ENCODE measurements at places on chromosomes 11 and 22. TPM values are rescaled to one million over a fixed set of nuclear protein-coding genes. Genes with fewer than 3 reads are reported as not detected.
A peak's percentile ranks its signal among the peaks of the same experiment; 100 is the strongest.

SBF1 gene
- 46.6 TPM for total RNA-seq

DNA sequence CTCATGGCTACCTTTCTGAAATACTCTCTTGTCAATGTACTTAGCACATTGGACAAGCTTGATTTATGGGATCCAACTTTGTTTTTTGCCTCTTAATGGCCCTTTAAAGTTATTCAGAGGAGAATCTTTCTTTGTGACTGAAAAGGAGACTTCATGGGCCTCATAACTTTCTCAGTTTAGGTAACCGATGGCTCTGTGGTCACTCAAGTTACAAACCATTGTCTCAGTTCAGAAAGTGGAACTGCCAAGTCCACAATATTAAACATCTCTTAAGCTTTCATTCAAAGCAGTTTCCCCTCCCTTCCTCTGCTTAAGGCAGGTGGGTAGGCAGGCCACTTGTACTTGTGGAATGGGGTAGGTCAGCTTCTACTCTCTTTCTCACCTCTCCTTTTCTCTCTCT, 12.3 kb upstream of the ARL14EP start:
- DNase-seq: no peak

CCDC179 gene
- not detected for total RNA-seq

POU2F3 gene
- total RNA-seq: not detected

FOLR2 gene
- 27.1 TPM for total RNA-seq

IGHMBP2 gene
- total RNA-seq: 13.5 TPM

MRPL17 gene
- 46.5 TPM for total RNA-seq

GRCh38 chr11:12482839-12483238, 105.5 kb downstream of the PARVA start:
- DNase-seq: peak; percentile 54

GRCh38 chr11:1230121-1230455, 7.2 kb downstream of the MUC5B start:
- DNase-seq: peak; percentile 31

DNA sequence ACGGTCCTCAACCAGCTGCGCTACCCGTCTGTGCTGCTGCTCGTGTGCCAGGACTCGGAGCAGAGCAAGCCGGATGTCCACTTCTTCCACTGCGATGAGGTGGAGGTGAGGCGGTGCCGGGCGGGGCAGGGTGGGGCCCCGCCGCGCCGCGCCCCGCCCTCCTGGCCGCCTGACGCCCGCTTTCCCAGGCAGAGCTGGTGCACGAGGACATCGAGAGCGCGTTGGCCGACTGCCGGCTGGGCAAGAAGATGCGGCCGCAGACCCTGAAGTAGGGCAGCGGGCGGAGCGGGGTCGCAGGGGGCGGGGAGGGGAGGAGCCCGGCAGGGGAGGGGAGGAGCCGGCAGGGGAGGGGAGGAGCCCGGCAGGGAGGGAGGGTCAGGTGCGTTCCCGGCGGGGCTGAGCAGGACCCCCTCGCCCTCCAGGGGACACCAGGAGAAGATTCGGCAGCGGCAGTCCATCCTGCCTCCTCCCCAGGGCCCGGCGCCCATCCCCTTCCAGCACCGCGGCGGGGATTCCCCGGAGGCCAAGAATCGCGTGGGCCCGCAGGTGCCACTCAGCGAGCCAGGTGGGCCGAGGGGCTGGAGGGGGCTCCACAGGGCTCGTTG, 14.7 kb downstream of the EPS8L2 start:
- DNase-seq: no peak

RAG2 gene
- not detected for total RNA-seq

DNA sequence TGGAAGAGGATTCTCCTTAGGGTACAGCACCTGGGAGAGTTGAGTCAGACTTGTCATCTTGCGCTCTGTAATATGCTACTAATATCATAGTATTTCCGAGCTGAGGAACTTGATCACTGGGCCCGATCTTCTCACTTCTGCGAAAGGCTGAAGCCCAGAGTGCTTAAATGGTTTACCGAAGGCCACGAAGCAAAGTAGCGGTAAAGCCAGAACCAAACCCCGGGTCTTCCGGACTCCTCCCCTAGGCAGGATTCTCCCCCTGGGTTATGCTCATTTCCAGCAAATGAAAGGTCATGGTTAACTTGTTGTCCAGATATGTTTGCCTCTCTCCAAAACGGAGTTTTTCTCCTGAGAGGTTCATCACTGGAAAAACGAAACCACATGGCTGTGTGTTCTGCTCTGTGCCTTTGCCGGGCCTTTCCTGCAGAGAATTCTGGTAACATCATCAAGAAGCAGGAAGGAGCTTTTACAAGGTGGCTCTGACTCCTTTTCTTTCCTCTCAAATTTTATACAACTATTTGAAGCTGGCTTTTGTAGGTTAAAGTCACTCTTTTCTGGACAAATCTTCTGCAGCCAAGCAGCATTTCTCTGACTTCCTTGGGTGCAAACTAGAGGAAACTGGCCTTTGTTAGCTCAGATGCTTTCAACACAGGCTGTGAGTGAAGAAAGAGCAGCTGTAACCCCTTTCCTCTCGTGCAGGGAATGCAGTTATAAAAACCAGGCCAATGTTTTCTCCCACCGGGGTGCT, 35.5 kb downstream of the UBASH3B start:
- DNase-seq: no peak

GRCh38 chr11:86990031-86990430, 34.8 kb upstream of the FZD4 start:
- no peak for DNase-seq

DNA sequence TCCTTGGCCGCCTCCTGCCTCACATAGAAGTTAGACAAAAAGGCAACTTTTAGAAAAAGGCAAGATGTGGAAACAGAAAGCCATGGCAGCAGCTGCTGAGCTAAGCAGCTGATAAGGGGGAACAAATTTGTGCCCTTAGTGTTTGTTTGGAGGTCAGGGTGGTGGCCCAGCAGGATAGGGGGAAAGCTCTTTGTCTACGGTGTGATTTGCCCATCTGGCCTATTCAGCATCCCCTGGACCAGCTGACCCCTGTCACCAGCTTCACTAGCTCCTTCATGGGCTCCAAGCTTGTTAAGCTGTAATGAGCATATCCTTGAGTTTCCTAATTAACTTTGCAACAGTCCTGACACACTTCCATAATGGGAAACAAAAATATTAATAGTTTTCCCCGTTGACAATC, 5.9 kb upstream of the ME3 start:
- no peak for DNase-seq

DNA sequence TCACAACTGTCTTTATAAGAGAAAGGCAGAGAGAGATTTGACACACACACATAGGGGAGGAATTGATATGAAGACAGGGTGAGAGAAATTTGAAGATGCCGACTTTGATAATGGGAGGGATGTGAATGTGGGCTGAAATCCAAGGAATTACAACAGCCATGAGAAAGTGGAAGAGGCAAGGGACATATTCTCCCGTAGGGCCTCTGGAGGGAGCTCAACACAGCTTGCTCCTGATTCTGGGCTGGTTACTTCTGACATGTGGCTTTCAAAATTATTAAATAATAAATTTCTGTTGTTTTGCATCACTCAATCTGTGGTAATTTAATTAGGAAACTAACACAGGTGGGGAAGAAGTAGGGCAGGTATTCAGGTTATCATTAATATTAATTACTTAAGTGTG, 282.9 kb downstream of the LUZP2 start:
- DNase-seq: no peak

DNA sequence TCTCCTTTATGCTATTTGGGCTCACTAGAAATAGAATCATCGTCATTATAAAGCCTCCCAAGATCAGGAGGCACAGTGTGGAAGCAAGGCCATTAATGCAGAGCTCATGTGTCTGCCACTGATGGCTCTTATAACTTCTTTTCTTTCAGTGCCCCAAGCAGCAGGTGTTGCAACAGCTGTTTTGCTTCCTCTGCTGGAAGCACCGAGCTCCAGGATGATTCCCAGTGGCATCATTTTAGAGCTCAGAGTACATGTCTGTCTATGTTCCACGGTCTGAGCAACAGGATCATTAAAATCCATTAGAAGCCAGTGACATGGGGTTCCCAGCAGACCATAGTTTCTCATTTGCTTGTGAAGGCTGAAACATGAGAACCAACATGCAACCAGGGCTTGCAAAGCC, 803.0 kb upstream of the FAT3 start:
- no peak for DNase-seq

EP300 gene
- total RNA-seq: 24.2 TPM

DNA sequence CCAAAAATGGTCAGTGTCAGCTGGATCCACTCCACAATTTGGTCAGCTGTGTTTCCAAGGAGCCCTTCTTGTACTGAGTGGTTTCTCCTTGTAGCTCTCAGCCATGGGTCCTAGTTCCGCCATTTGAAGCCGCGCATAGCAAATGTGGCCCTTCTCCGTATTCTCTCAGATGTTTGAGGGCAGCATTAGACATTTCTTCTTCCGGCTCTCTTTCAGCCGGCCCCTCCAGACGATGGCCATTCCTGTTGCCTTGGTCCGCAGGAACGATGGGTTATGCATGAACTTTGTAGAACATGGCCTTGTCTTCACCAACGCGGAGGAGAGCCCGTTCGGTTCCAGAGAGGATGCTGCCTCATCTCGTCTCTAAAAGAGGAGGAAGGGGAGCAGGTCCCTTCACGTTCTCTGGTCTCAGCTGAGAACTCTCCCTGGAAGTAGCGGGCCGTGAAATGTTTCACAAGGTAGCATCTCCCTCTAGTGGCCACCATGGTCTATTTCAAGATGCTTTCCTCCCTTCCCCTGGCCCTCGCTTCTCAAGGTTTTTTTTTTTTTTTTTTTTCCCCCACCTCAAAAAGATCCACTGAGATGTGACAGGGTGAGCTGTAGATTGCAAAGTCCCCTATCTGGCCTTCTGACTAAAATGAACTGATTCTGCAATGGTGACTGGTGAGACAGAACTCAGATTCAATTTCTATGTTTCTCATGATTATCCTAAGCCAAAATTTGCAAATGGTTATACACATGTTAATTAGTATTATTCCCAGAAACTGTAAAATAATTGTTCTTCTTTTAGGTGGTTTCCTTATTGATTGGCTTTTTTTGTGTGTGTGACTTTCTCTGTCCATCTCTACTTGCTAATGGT, 19.8 kb upstream of the PLET1 start:
- DNase-seq: no peak

RAG1 gene
- total RNA-seq: 0.81 TPM

- DNase-seq: no peak
These were observed 10.1 kb downstream of the IRAG1 start for GRCh38 chr11:10683429-10683828.

POU2AF1 gene
- 0.27 TPM for total RNA-seq

CCDC89 gene
- total RNA-seq: 0.97 TPM

DNA sequence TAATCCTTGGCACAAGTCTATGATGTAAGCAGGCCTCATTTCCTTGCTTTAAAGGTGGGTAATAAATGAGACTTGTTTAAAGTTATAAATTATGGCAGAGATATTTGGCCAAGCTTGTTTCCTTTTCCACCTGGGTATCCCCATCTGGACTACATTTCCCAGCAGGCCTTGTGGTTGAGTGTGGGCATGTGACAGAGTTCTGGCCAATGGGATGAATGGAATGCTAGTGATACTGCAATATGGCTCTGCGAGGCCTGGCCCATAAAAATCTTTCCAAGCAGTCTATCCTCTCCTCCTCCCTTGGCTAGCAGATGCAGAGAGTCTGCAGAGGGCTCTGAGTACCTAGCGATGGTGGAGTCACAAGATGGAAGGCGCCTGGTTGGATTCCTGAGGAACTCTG, 102.5 kb downstream of the TIMP3 start:
- no peak for DNase-seq

DNA sequence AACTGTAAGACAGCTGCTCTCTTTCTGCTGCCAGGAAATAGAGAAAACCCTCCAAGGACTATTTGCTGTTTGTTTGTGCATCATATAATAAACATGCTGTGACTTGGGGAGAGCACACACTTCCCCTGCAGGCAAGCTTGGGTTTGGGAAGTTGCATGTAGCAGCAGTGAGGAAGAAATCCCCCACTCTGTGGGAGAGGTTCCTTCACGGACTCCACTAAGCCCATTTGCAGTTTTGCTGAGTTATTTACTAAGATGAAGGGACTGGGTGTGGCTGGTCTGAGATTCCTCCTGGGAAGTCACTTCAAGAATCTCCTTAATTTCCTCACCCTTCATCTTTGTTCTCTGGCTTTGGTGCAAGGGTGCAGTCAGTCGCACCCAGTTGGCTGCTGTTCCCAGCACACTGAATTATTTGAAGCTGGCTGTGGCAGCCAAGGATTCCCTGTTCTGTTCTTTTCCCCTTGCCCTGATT, 104.9 kb downstream of the ARFGAP2 start:
- DNase-seq: no peak

GRCh38 chr11:78921509-78921908, 346.8 kb upstream of the NARS2 start:
- DNase-seq: no peak

DNA sequence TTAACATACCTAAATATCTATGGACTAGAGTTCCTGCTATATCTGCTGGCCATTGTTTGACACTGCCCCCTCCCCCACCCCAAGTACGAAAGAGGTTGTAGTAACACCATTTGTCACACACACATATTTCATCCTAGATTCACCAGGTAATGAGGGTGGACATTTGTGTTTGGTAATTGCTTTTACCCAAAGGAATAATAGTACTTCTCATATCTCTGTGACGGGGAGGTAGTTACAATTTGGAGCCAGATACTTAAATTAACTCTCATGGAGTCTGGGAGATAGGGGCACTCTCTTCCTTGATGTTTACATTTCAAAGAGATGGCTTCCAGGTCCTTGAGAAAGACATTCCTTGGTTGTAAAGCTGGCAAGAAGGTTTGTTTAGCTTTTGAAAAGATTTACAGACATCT, 38.7 kb downstream of the REXO2 start:
- DNase-seq: no peak

PRR33 gene
- total RNA-seq: 5.8 TPM

- DNase-seq: no peak
These were observed 4.2 kb upstream of the SCARF2 start for GRCh38 chr22:20441631-20442484.

- no peak for DNase-seq
These were observed 75.9 kb downstream of the LDLRAD3 start for GRCh38 chr11:36019722-36020121.

DNA sequence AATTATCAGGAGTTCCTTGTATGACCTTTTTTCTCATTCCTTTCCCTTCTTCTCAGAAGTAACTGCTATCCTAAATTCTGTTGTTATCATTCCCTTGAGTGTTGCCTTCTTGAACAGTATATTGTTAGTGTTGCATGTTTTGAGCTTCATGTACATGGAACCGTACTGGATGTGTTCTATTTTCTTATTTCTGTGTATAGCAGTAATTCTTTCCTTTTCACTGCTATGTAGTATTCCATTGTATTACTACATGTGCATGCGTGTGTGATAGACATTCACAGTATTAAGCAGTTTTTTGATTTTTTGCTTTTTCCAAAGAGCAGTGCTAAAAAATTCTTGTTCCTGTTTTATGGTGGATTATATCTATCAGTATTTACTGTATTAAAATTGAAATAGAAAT, 90.3 kb upstream of the RAB1B start:
- no peak for DNase-seq
